ENCODE measurements at places on chromosomes 7 and 10.

GRCh38 chr10:119665901-119666708 lies 14.9 kb downstream of the BAG3 start:
- DNase-seq = no peak

DNA sequence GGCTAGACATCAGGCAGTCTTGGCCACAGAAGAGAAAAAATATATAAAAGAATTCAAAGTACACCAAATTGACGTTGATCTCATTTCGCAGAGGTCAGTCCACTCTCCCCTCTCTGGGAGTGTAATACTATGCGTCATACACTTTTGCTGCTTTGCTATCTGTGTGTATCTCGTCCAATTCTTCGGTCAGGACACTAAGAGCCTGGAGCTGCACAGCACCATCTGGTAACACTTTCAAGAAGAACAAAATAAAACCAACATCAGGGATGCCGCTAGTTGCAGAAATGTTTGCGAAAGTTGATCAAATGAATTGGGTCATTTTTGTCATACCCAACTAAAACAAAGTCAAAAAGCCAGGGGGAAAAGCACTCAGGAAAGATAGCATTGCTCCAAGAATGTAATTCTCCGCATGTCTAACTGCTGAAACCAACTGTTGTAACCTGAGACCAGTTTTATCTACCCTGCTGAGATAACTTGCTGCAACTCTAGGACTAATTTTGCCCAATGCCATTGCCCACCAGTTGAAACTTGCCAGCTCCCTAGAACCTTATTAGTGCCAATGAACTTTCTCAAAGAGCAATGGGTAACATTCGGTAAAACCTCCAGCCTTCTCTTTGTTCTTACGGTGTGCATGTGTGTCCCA lies 23.0 kb downstream of the TMEM176A start:
- DNase-seq = no peak

DNA sequence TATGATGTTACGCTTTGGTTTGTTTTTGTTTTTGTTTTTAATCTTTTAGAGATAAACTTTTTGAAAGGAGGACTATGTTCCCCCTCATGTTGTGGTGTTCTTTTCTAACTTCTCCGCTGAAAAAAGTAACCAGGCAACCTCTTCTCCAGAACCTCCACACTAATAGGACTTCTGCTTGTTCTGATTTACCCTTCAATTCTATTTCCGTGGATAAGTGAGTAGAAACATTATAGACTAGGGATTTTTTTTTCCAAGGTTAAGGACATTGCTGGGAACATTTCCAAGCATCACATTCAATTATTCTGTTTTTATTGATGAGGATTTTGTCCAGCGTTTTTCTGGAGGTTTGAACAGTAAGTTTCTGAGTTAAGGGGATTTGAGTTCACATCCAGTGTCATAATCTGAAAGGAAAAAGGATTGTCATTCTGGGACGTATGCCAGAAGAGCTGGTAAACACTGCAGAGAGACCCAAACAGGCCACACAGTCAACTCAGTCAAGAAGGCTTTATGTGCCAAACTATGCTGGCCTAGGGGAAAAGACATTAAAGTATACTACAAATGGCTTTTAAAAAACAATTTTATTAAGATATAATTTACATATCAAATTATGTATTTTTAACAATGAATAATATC lies 28.3 kb upstream of the RALA start:
- DNase-seq = no peak

DNA sequence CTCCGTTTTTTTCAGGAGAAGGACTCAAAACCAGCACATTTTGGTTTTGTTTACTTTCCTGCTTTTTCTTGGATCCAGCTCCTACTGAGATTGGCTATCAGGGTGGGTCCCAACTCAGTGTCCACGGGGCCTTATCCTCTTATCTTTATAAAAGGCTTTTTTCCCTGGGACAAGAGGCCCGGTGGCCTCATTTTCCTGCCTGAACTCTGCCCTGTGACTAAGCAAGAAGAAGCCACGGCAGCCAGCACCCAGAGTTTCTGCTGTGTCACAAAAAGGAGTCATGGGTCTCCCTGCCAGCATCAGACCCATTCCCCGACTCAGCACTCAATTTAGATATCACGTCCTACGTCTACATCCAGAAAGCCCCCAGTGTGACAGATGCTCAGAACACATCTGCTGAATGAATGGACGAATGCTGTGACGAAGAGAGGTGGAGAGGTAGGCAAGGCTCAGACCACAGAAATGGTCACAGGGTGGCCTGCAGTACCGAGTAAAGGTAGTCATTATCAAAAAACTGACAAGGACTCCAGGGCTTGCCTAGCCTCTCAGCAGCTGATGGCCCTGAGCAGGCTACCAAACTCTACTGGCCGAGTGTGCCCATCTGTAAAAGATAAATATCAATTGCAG lies 16.7 kb downstream of the DLG5 start:
- DNase-seq = no peak

DNA sequence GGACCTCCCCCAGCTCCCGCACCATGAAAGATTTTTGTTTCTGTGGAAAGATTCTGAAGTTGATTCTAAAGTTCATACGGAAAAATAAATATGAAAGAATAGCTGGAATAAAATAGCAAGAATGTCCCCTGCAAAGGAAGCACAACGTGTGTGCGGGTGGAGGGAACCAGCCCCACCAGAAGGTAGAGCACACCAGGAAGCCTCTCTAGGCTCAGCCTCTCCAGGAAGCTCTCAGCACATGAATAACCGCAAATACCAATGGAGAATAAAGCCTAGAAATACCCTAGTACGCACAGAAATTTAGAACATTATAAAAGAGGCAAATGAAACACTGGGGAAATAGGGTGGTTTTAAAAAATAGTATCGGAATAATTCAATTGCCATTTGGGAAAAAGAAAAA lies 24.6 kb upstream of the FAM170B start:
- no peak for DNase-seq

DNA sequence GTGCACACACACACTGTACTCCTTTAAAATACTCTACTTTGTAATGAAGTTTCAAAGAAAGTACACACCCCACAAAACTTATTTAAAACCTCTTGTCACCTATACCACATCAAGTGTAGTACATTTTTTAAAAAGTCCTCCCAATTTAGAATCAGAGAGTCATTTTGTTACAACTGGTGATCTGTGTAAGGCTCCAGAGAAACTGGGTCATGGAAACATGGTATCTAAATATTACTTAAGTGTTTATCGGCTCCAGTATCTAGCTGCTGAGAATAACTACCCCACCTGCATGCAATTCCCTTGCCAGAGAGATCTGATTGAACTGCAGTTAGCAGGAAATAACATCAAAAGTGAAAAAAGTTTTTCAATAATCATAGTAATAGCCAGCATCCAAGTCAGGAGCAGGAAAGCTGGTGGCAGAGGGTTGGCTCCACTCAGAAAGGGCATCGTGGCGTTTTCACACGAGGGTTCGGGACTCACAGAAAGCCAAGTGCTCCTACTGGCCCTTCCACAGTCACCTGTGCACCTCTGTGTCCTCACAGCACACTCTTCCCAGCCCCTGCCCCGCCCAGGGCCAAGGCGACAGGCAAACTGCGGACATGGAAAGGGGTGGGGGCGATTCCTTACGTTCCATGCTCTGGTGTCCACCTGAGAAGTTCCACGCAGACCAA lies 6.5 kb downstream of the RGS10 start:
- DNase-seq = no peak

DNA sequence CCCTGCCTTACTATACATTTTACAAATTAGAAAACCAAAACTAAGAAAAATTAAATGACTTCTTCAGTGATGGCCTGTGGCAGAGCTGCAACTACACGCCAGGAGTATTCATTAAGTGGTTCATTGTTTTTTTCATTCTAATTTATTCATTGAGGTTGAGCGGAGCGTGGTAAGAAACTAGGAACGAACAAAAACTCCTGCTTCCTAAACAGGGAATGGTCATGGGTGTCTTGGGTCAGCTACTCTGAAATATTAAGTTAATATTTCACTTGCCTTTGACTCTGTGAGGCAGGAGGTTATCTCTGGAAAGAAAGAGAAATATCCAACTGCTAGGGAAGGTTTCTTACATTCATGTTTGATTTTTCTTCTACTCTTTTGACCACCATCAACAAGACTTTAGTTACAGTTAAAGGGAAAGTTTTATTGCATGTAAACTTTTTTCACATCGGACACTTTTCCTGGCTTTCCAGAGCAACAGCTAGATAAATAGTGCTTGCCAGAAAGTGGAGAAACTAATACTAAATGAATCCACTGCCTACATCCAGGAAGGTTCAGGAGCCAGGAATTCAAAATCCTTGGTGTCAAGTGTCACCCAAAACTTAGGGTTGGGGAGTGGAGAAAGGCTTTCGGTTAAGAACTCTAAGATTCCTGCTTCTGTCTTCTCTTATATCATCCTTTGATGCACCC lies 896 bp upstream of the GNG11 start:
- DNase-seq = no peak

- DNase-seq = no peak
These were observed 154.3 kb downstream of the PHF14 start for GRCh38 chr7:11127988-11128387.

DNA sequence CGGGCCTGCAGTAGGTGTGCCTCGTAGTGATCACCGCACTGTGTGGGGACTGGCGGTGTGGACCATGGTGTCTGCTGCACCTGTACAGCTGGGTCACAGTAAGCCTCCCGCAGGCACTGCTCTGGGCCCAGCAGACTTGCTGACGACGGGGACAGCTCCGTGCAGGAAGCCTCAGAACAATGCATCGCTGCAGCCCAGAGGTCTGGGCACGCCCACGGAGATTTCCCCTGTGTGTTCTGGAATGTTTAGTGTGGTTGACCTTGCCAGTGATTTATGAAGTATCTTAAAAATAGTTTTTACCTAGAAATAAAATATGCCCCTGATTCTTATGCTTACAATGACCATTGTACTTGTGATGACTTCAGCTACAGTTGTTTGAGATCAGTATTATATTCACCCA lies 59.1 kb upstream of the ZNF32 start:
- no peak for DNase-seq

DNA sequence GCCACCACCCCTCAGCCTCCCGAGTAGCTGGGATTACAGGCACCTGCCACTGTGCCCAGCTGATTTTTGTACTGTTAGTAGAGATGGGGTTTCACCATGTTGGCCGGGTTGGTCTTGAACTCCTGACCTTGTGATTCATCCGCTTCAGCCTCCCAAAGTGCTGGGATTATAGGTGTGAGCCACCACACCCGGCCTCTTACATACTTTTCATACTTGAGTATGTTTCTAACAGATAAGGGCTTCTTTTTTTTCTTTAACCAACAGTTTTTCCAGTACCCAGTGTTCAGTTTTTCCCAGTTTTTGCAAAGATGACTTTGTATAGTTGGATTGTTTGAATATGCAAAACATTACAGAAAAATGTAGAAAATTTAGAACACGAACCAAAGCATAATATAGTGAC lies 7.7 kb downstream of the EIF4H start:
- DNase-seq = no peak

GRCh38 chr10:71610651-71611050 lies 108.9 kb downstream of the C10orf105 start:
- DNase-seq = no peak

DNA sequence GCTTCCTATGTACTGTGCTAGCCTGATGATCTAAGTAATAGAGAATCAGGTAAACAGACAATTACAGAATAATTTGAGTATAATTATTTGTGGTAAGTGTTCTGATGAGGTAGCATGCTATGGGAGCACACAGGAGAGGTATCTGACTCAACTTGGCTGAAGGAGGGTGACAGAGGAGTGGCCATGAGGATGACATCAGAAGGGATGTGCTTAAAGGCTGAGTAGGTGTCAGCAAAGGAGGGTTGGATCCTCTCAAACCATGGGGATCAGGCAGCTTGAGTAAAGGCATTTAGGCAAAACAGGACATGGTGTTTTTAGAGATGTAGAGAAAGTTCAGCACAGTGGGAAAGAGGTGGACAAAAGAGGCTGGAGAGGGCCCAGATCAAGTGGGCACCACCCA lies 29.0 kb downstream of the KLHDC10 start:
- DNase-seq = no peak

DNA sequence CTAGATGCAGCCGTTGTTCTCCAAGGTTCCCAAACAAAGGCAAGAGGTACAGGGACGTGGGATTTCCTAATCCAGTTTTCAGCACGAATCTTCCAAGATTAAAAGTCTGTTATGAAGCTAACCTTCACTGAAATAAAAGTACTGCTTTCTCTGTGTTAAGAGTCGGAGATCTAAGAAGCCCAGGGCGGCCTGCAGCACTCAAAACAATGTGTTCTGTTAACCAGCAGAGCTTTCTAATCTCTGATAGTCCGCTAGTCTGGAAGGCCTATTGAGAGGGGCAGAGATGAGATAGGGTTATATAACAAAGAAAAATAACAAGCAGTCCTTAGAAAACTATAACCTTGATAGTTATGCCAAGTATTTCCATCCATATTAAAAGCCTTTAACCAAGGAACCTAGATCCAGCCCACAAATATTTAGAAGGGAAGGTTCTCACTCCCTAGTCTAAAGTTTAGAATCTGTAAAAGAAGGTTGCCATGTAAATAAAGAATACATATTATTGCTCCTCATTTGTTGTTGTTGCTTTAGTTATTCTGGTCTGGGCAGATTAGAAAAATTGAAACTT lies 106.3 kb upstream of the SVIL start:
- DNase-seq = no peak

- DNase-seq = no peak
These were observed 3.2 kb upstream of the CEP55 start for GRCh38 chr10:93493162-93493561.

DNA sequence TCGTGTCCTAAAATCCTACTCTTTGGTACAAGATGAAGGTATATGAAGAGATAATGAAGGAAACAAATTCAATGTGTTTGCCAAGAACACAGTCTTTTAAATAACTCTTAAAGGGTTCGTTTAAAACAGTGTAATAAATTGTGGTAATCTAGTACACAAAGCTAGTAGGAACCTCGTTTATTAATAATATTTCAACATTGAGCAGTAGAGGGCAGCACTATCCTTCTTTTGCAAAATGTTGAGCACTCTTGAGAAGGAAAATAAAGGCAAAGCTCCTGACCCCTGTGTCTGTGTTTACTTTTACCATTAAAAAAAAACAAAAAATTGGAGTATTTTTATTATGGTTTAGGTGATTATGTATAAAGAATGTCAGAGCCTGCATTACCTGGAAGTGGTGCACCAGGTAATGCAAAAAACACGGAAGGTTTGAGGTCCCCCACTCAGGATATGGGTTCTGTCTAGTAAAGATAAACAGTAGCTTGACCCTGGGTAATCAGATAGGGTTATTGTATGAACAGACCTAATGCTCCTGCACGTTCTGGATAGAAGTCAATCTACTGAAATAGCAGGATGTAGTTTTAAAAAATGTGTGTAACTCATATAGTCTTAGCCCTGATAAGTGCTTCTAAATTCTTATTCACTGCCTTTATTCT lies 5.7 kb upstream of the GOT1 start:
- DNase-seq = no peak
